D341Med (cell line): ENCODE measurements at places on chromosomes 16 and 17.

DNA sequence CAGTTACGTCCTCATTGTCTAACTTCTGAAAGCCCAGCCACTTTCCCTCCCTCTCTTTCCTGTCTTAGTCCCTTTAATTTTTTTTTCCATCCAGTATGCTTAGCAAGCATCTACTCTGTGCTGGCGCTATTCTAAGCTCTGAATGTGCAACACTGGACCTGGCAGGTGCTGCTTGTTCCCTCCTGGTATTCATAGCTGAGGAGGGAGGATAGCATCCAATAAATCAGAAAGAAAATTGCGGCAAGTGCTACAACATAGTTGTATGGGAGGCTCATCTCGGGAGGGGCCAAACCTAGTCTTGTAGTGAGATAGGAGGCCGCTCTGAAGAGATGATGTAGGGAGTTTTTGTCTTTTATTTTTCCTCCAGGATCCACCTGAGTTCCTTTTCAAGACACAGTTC, 457.3 kb upstream of the HSBP1 start:
- DNase-seq, result no peak

- DNase-seq, result no peak
Measured at GRCh38 chr17:63665527-63666214, 34.3 kb downstream of the LIMD2 start.

DNA sequence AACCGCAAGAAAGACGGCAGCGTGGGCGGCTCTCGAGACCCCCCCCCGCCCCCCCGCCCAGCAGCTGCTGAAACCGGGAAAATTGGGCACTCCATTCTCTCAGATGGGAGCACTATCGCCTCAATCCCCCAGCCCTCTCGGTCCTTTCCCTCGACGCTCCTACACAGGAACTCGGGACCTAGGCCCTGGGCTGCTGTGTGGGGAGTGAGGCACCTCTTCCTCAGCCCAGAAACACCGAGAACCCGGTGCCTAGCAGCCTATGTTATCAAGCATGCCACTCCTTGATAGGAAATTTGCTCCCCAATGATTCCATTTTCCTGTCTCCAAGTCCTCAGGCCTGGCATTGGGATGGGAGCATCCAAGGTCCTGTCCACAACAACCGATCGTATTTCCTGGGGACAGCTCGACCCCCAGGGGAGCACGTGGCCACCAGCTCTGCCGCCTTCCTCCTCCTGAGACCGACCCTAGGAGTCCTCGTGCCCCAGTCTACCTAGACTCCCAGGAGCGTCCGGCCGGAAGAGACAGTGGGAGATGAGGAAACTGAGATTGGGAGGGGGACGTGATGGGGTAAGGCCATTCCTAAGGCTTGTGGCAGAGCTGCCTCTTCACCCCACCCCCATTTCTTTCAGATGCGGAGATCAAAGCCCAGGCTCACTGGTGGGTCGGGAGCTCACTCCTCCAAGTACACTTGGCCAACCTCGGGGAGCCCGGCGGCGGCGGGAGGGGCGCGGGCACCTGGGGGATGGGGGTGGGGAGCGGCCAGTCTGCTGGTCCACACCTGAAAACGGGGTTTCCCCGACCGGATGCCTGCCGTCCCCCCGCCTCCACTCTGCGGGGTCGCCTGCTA, 17.5 kb upstream of the CBX8 start:
- no peak for DNase-seq

- DNase-seq, result no peak
Measured at GRCh38 chr16:281660-282255, 1.2 kb upstream of the PDIA2 start.

DNA sequence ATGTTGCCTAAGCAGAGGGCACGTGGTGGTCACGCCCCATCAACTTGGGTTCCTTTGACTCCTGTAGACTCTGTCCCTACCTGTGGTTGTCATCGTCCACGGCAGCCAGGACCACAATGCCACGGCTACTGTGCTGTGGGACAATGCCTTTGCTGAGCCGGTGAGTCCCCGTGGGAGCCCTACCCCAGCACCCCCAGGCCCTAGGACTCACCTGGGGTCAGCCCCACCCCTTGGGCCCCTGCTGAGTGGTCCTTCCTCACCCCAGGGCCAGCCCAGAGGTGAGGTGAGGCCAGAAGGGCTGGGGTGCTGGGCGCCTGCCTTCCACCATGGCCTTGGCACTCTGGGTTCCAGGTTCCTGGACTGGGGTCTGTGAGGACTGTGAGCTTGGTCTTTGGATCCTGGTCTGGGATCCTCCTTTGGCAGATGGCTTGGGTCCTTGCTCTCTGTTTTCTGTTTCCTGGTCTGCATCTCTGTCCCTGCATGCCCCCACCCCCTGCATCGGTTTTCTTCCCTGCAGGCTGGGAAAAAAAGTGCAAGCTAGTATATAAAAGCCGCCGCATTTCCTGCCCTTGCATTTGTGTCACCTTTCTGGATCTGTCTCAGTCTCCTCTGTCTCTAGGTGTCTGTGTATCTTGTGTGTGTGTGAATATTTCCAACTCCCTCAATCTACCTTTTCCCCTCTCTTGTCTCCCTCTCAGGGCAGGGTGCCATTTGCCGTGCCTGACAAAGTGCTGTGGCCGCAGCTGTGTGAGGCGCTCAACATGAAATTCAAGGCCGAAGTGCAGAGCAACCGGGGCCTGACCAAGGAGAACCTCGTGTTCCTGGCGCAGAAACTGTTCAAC, 17.5 kb downstream of the STAT5A start:
- no peak for DNase-seq

GRCh38 chr16:66750279-66751052, 943 bp downstream of the DYNC1LI2 start:
- DNase-seq, result no peak

DNA sequence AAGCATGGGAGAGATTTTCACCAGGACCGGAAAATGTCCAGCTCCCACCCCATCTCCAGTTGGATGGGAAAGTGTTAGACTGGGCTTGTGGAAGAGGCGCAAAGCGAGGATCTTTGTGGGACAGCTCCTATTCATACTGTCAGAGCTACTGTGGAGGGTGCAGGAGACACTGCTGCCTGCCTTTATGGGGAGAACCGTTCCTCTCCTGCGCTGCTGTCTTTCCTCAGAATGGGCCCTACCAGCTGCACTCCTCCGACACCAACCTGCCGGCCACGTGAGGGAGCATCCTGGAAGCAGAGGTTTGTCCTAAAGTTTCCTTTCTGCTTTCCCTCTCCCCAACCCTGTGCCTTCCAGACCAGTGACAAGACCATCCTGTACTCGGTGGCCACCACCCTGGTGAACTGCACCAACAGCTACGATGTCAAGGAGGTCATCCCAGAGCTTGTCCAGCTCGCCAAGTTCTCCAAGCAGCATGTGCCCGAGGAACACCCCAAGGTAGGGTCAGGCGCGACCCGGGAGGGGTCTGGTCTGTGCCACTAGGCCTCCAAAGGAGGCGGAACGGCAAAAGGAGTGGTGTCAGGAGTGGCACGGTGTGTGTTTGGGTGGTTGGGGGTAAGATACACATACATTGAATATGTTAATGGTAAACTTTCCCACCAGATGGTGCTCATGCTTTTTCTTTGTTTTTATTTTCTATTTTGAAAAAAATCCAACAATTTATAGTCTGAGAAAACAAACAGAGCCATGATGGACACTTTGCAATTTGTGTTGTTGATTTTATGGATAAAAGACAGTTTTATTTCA, 23.0 kb downstream of the SLC35G3 start:
- no peak for DNase-seq

DNA sequence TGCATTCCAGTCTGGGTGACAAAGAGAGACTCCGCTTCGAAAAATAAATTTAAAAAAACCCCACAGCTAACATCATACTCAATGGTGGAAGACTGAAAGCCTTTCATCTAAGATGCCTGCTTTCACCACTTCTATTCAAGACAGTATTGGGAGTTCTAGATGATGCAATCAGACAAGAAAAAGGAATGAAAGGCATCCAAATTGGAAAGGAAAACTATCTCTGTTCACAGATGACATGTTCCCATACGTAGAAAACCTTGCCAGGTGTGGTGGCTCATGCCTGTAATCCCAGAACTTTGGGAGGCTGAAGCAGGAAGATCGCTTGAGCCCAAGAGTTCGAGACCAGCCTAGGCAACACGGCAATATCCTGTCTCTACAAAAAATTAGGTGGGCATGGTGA, 31.1 kb downstream of the RANBP10 start:
- no peak for DNase-seq
